Hair follicle dermal papilla cell (primary cell): ENCODE measurements at places on chromosomes 1 and 21. TPM values are rescaled to one million over a fixed set of nuclear protein-coding genes. Genes with fewer than 3 reads are reported as not detected.

Gene ST6GALNAC3
- 1.9 and 3.9 TPM in 2 replicates for total RNA-seq

Gene SELP
- total RNA-seq = not detected in 2 replicates

Gene IVNS1ABP
- 46.3 and 64.3 TPM in 2 replicates for total RNA-seq

Gene FABP3
- 146 and 154 TPM in 2 replicates for total RNA-seq

Gene C1orf116
- total RNA-seq = 0.12 and 0.16 TPM in 2 replicates

Gene VSIG8
- total RNA-seq = not detected in 2 replicates

Gene SLC35D1
- total RNA-seq = 17.1 and 18.5 TPM in 2 replicates

Gene GBP3
- 36.8 and 50.5 TPM in 2 replicates for total RNA-seq

Gene LEFTY1
- not detected in 2 replicates for total RNA-seq

Gene DSCAM
- total RNA-seq = 0.32 and 0.36 TPM in 2 replicates

Gene PRR9
- total RNA-seq = not detected in 2 replicates

Gene KRTAP6-2
- total RNA-seq = not detected in 2 replicates

Gene HNRNPCL1
- total RNA-seq = not detected in 2 replicates

Gene FHAD1
- 11.1 and 14.9 TPM in 2 replicates for total RNA-seq

Gene CD2
- total RNA-seq = not detected in 2 replicates

Gene SMIM1
- total RNA-seq = 0.49 and 2.7 TPM in 2 replicates

Gene TMEM222
- 36.5 and 37.0 TPM in 2 replicates for total RNA-seq

Gene UBAP2L
- 126 and 137 TPM in 2 replicates for total RNA-seq

Gene SLC5A9
- not detected in 2 replicates for total RNA-seq

Gene CDA
- 0.32 and 1.5 TPM in 2 replicates for total RNA-seq

Gene THEM4
- 11.4 and 11.7 TPM in 2 replicates for total RNA-seq

Gene SLC44A3
- total RNA-seq = 1.7 and 3.2 TPM in 2 replicates

Gene EVA1C
- total RNA-seq = 4.4 and 4.9 TPM in 2 replicates

Gene OR2L8
- total RNA-seq = 0.97 TPM in 1 of 2 replicates, not detected in the other

Gene COL24A1
- total RNA-seq = 10.4 and 12.0 TPM in 2 replicates

Gene FTCD
- total RNA-seq = 0.32 TPM in 1 of 2 replicates, not detected in the other

Gene CATSPERE
- total RNA-seq = 1.2 and 2.3 TPM in 2 replicates

Gene CLCA4
- not detected in 2 replicates for total RNA-seq

Gene PLCH2
- 0.12 and 0.65 TPM in 2 replicates for total RNA-seq

Gene S100A16
- total RNA-seq = 157 and 225 TPM in 2 replicates
